NT2/D1 (cell line): ENCODE measurements at places on chromosomes 3 and 15.

GRCh38 chr3:24174614-24175013, 229.5 kb downstream of the NR1D2 start:
- no peak for DNase-seq

- DNase-seq, result no peak
Measured at GRCh38 chr15:84793431-84794161, 23.6 kb upstream of the ALPK3 start.

- no peak for DNase-seq
Measured at GRCh38 chr3:177778633-177779032, 581.4 kb upstream of the TBL1XR1 start.

GRCh38 chr3:126402666-126403302, 8.1 kb downstream of the CFAP100 start:
- peak; percentile 30 for DNase-seq

DNA sequence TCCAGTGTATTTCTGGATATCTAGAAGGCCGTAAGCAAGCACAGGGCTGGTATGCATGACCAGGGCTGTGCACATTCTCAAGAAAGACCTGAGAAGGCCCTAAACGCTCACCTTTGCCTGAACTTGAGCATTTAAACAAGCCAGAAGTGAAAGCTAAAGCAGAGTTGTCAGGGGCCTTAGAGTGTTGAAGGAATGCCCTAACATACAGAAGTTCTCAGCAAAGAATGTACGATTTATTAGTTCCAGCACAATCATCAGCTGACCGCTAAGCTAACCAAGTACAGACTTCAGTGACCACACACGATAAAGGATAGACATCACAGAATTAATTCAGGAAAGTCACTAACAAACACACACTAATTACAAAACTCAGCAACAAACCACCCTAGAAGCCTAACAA, 8.7 kb downstream of the HLTF start:
- DNase-seq, result no peak

DNA sequence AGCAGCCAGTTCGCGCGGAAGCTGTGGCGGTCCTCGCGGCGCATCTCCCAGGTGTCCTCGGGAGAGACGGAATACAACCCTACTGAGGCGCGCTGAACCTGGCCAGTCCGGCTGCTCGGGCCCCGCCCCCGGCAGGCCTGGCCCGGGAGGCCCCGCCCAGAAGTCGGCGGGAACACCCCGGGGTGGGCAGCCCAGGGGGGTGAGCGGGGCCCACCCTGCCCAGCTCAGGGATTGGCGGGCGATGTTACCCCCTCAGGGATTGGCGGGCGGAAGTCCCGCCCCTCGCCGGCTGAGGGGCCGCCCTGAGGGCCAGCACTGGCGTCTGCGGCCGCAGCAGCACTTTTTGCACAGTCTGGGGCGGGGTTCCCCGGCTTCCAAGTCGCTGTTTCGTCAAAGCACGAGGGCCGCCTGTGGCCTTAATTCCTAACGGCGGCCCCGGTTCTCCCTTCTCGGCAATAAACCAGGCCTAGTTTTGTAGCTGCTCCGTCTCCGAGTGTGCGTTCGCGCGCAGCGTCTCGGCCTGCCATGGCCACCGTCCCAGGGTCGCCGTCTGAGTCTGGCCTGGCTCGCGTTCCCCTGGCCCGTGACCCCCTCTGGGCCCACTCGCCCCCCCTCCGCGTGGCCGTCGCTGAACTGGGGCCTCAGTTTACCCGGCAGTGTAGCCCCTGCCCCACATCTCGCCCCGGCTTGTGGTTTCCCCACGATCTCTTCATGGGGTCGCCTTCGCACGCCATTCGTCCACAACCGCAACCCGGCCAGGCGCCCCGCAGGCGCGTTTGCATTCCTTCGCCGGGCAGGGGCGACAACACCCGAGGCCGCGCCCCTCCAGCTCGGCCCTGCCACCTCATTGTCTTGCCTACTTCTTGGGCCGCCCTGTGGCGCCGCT, 30.0 kb downstream of the NBEAL2 start:
- no peak for DNase-seq

DNA sequence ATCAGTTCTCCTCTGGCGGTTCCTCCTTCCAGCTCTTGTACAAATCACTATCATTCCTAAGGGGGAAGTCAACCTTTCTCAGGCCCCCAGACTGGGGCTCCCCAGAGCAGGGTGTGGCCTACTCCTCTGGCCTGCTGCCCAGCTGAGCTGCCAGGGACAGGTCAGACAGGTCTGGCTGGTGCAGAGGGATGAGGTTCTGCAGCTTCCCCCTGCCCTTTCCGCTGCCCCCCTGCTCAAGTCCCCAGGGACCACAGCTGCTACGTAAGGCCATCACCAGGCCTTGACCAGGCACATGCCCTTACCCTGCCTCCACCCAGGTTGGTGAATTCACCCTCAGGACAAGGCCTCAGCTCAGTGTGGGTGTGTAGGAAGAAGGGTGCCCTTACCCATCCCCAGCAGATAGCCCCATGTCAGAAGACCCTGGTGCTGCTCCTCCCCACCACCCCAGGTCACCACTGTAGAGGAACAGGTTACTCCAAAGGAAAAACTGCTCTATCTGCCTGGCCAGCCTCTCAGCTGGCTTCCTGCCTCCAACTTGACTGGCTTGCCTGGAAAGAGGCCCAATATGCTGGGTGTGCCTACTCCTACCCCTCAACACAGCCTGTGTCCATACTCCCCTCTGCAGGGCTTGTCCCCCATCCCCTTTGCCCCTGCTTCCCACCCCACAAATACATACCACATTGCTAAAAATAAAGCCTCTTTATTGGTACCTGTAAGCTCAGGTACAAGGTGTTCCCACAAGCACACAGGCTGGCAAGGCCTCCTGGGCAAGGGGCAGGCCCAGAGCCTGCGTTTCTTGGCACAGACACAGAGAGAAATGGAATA, 12.0 kb downstream of the CSRNP1 start:
- no peak for DNase-seq

DNA sequence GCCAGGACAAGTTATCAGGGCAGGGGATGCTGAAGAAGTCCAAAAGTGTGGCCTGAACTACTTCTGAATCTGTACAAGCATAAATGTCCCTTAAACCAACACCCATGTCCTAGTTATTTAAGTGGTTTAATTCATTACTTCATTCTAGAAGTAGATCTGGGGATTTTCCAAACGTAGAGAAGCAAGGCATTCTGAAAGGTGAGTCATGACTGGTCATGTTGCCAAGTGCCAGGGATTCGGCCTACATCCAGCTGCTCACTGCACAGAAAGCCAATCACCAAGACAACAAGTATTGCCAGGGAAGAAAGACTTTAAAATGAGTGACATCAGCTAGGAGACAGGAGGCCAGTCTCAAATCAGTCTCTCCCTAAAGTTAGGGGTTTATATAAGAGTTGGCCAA, 396.6 kb downstream of the GABRB3 start:
- DNase-seq, result no peak

DNA sequence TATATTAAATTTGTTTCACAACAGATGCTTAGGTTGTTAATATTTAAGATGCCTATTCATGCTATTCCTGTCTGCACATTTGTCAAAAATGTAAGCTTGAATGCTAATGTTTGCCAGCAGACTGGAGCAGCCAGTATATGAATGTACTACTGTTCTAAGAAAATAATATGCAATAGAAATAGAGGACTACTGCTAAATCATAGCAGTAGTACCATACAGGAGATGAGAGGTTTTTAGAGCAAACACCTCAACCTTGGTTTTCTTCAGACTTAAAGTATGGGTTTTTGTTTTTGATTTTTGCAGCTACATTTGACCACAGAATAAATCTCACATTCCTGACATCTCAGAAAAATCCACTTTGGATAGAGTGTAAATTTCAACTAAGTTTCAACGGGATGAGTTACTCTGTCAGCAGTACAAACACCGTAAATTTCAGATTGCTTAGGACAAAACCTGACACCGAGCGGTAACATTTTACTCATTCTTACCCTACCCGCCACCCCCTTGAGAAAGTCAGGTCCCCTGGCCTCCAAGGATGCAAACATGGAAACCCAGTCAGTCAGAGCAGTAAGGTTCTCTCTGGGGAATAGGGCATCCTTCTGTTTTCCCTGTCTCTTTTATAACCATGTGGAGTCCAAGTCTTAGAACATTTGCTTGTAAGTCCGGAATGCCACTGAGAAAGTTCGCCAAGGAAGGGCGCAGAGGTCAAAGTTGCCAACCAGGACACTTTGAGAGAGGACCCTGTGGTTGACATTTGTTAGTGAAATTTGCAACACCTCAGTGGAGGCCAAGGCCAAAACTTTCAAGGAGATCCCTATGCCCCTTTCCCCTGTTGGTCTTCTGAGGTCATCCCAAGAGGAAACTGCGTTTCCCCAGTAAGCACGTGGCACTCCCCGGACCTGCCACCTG, 17.9 kb upstream of the SATB1 start:
- DNase-seq, result no peak

DNA sequence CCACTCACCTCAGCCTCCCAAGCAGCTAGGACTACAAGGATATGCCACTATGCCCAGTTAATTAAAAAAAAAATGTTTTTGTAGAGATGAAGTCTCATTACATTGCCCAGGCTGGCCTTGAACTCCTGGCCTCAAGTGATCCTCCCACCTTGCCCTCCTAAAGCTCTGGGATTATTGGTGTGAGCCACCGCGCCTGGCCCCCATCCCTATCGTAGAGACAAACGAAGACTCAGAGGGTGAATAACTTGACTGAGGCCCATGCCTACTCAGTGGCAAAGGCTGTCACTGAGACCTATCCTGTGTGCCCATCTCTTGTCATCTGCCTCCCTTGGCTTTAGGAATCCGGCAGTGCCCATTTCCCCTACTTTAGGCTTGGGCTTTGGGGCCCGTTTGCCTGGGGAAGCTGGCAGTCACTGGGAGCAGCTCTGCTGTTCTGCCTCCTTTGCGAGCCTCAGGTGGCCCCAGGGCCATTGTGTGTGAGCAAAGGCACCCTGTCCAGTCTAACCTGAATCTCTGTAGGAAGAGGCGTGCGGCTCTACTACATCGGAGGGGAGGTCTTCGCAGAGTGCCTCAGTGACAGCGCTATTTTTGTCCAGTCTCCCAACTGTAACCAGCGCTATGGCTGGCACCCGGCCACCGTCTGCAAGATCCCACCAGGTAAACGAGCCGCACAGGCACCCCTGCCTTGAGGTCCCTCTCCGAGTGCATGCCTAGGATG, 70.1 kb downstream of the AAGAB start:
- no peak for DNase-seq

GRCh38 chr3:24060055-24060454, 115.0 kb downstream of the NR1D2 start:
- DNase-seq, result peak; percentile 5

DNA sequence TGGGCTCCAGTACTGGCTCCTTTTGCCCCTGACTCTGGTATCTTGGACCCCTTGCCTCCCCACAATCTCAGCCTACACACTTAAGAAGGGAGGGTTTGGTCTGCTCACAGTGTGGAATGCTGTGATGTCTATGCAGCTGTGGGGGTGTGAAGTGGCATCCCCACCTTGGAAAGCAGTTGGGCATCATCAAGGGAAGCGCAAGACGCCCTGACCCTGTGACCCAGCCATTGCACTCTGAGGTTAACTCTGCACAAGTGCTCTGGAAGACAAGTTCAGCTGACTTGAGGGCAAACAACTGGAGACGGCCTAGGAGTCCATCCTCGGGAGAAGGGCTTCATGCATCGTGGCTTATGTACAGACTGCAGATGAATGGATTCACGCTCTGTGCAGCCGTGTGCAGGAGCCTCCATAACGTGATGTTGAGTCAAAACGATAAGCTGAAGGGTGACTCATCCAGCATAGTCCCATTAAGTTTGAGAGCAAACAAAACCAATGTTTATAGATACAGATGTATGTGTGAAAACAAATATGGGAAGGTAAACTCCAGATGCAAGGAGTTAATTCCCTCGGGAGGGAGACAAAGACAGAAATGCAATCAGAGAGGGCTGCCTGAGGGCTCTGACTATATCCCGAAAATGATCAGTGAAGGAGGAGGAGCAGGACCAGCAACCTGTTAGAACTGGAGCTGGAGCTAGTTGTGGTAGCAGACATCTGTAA, 86.8 kb downstream of the LSM3 start:
- DNase-seq, result no peak

- no peak for DNase-seq
Measured at GRCh38 chr15:94135486-94136147, 95.7 kb upstream of the MCTP2 start.

DNA sequence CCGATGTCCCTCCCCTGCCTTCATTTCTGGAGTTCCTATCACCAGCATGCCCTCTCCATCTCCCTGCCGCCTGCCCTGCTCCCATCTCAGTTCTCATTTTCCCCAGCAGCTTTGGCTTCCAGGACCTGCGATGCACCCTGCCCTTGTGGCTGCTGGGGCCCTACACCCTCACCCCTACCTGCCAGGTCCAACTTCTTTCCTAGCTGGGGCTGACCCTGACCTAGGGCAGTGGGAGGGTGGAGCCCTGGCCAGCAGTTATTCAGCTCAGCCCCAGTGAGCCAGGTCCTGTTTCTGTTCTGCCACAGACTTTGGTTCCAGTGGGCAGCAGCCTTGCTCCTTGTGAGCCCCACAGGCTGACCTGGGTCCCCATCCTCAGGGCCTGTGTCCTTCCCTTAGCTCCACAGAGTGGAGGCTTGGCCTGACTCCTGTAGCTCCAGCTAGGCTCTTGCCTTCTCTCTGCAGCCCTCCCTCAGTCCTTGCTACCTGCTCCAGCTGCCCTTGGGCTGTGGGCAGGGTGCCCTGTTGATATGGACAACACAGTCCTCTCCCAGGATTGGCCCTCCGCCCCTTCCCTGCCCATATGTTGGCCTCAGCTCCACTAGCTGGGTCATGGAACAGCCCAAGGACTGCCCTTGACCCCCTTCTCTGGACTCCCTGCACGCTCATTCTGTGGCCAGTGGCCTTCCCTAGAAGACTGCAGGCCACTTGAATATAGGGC, 34.7 kb upstream of the PDE8A start:
- DNase-seq, result no peak

DNA sequence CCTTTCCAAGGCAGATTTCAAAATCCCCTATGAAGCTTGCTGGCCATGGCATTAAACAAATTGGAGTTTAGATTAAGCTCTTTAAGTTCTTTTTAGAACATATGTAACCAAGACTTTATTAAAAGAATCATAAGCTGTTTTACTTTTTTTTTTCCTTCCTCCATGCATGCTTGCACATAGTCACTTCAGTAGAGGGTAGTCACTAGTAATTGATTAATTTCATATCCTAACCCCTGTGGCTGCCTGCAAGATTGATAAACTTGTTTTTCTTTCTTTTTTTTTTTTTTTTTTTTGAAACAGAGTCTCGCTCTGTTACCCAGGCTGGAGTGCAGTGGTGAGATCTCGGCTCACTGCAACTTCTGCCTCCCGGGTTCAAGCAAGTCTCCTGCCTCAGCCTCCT, 33.3 kb upstream of the ZKSCAN7 start:
- DNase-seq, result no peak

DNA sequence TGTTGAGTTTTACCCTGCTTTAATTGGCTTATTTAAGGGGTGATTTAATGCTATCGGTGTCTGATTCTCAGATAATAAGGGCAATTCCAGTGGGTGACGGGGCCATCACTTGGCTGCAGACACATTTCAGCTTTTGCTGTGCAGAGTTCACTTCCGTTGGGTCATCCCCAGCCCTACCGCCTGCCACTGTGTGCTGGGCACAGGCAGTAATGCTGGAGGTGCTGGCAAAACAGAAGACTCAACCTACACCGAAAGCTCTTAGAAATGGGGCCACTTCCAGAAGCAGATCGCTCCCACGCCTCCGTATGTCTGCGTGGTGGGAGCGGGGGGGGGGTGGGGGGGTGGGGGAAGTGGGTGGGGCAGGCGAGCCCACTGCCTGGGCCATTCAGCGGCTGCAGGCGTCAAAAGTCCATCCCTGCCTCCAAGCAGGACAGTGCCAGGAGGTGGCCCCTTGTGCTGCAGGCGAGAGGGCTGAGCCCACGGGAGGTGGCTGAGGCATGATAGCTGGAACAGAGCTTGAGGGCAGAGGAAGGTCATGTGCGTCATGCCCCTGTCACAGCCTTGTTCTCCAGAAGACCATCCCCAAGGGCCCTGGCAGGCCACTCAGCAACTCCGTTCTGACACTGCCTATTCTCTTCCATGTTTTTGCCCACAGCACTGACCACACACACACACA, 128.3 kb downstream of the ATP10A start:
- DNase-seq, result no peak
